Brain microvascular endothelial cell (primary cell): ENCODE measurements at places on chromosomes 1 and 21.
A peak's percentile ranks its signal among the peaks of the same experiment; 100 is the strongest.

GRCh38 chr1:95941121-95941798 is 707.2 kb downstream of the RWDD3 start:
- DNase-seq: no peak

DNA sequence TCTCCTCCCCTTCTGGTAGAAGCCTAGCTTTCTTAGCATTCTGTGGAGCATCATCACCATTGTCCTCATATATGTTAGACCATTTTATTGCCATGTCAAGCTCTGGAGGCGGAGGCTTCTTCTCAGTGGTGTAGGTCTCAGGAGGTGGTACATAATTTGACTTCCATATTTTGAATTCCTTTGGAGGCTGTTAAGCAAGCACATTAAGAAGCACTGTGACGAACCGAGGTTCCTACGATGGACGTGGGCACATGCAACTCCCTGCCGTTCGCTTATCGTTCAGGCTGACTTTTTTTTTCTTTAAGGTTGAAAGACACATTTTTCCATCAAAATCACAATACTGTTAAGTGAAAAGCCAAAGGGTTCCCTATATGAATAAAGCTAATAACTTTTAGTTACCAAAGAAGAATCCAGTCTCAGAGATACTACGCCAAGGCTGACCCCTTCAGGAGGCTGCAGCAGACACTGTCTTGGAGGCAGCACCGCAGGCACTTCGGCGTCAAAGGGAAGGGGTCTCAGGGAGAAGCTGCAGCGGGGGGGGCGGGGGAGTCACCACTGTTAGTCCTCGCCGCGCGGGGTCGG is 835 bp downstream of the C1orf52 start:
- no peak for DNase-seq

GRCh38 chr1:165129568-165130164 is 226.8 kb downstream of the LMX1A start:
- DNase-seq: peak; percentile 47

GRCh38 chr1:196550731-196551130 is 57.5 kb downstream of the KCNT2 start:
- DNase-seq: no peak

GRCh38 chr1:181117648-181118449 is 29.3 kb downstream of the IER5 start:
- DNase-seq: no peak

GRCh38 chr1:212487774-212488435 is 55.2 kb downstream of the NENF start:
- no peak for DNase-seq

DNA sequence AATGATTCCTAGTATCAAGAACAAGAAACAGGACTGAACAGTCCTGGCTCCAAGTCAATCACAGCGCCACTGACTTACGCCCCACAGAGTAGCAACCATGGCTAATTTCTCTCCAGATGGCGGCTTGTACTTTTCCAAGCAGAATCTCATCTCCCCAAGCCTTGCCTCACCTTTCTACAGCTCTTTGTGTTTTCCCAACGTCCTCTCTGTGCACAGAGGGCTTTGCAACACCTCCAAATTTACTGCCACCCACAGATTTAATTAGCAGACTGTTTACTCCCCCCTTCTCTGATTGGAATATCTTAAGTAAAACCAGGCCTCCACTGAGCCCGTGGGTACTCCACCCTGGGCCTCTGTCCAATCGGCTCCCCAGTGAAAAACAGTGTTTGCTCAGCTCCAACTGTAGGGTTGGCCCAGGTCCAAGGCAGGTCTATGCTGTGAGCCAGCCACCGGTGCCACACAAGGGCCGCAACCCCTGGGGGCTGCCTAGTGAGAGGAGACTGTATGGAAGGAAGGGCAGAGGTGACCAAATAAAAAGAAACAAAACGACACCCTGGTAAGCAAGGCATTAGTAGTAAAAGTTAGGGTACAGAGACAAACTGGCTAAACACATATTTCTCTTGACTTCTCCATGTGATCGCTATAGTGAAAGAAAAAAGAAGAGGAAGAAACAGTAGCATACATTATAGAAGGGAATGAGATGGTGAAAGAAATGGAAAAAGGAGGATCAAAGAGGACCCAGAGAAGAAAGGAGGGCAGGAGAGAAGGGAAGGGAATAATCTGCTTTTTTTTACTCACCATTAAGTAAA is 128.4 kb upstream of the SOD1 start:
- no peak for DNase-seq

- no peak for DNase-seq
These were observed 74.4 kb downstream of the RWDD3 start for GRCh38 chr1:95308276-95309030.

DNA sequence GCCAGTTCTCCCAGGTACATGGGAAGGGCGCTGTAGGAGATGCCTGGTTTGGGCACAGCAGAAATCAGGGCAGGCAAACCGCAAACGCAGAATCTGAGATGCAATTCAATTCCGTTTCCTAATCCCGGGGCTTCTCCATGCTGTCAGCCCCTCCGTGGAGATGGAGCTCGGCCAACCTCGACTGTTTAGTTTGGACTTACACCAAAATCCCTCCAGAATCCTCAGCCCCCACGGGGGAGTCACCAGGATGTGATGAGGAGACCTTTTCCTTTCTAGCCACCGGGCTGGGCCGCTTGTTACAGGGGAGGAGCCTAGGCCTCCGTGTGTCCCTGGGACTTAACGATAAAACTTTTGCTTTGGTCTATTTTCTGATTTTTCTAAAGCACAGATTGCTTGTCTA is 7.9 kb downstream of the SLC2A7 start:
- DNase-seq: peak; percentile 14

DNA sequence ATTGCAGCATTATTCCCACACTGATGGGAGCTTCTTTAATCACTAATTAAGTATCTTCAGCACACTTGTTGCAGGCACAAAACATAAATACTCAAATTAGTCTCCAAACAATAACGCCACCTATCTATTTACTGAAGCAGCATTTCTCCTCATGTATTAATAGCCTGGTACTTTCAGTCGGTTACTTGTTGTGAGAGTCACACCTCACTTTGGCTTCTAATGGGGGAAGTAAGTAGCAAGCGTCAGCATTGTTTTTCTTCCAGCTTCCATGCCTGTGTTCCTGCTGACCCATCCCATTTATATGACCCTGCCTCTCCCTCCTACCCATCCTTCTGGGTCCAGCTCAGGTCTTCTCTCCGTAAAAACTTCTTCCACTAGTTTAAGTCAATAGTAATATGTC is 31.9 kb upstream of the DENND1B start:
- DNase-seq: no peak

- no peak for DNase-seq
These were observed 241.1 kb downstream of the NPHP4 start for GRCh38 chr1:5751163-5751540.

GRCh38 chr1:154847891-154848290 is 22.2 kb downstream of the KCNN3 start:
- no peak for DNase-seq

DNA sequence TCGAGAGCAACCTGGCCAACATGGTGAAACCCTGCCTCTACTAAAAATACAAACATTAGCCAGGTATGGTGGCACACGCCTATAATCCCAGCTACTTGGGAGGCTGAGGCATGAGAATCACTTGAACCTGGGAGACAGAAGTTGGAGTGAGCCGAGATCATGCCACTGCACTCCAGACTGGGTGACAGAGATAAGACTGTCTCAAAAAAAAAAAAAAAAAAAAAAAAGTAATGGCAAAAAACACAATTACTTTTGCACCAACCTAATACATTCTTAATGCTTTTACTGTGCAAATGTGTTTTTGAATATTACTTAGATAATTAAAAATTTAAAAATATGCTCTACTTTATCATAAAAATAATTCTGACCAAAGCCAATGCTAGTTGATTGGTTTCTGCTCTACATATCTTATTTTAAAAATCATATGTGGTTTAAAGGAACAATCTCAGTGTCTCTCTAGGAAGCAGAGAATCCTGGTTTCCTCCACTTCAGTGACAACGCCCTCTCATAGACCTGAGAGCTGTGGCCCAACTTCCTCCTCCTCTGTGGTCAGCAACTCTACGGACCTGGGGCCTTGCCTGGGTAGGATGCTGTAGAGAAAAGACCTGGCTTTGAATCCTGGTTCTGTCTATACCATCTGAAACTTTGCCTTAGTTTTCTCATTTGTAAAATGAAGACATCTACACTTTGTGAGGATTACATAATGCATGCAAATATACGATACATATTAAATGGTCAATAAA is 64.7 kb downstream of the TGFBR3 start:
- no peak for DNase-seq

DNA sequence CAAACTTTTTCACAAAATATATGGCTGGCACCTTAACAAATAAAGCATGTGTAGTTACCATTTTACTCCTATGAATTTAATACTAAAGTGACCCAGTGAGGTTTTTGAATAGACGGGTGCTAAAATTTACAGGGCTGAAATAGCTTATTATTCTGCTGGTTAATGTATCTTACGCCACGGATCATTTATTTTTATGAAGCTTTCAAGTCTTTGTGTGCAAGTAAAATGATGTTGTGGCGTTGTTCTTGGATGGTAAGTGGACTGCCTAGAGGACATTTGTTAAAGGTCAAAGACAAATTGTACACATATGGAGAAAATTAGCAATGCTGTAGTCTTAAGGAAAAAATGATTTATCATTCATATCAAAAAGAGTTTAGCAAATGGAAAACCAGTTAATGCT is 22.8 kb downstream of the INSL5 start:
- DNase-seq: no peak

GRCh38 chr1:77831976-77832711 is 52.7 kb downstream of the MIGA1 start:
- DNase-seq: peak; percentile 67

- DNase-seq: no peak
These were observed 1.6 kb downstream of the CACNA1S start for GRCh38 chr1:201110616-201111015.

DNA sequence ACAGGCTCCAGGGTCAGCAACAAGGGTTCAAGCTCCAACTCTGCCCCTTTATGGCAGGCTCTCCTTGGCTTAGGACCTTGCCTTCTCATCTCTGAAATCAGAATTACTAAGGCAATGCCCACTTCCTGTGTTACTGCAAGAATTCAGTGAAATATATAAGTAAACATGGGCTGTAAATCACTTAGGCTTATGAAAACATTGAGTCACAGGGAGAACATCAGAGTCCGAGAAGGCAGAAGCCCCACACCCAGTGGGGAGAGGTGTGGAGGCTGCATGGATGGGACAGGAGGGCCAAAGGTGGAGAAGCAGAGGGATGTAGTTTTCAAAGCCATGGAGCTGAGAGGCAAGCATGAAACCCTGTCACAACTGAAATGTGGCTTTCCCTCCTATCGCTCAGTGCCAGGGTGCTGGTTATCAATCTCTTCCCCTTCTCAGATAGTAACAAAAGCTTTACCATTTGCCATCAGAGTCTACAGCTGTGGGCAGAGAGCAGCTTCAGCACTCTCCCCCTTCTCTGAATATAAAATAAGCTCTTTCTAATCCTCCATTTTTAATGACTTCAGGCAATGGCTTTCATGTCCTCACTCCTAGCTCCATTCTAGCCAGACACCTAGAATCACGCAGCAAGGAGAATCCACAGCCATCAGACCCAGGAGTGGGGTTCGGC is 3.4 kb downstream of the RGS8 start:
- DNase-seq: no peak

DNA sequence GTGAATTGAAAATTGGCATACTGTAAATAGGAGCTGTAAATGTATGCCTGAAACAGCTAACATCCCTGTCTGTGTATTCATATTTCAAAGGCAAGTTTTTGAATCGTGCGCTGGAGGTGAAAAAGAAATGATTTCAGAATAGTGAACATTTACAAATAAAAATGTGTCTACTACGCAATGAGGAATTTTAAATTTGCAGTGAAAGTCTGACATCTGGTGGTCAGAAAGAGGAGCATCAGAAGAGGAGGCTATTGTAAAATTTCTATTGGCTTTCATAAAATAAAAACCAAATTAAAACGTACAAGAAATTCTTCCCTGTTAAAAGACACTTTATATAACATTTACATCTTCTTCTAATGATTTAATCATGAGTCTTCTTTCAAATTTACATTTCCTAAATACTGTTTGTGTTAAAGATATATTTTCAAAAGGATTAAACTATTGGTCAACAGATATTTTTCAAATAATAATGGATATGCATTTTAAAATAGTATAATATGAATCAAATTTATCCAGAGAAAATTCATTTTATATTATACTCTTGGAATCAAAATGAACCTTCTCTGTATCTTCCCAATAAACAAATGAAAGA is 113.7 kb upstream of the RRP15 start:
- DNase-seq: no peak

DNA sequence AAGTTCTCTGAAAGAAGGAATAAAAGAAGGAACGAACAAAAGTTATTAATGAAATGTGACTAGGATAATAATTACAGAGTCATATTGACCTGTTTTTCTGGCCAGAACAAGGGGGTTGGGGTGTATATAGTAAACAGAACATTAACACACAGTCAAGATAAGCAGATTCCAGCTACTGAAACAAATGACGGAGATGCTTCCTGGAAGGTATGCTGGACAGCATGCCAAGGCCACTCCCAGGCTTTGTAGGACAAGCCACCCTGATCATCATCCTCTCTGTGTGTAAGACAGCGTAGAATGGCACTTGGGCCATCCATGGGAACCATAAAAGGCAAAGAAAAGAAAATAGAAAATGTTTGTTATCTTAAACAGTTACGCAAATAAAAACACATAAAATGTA is 120.7 kb downstream of the TGFBR3 start:
- no peak for DNase-seq

- DNase-seq: no peak
These were observed 4.4 kb downstream of the ASAP3 start for GRCh38 chr1:23479666-23479941.

- no peak for DNase-seq
These were observed 178.7 kb upstream of the DPYD start for GRCh38 chr1:98099501-98099900.

DNA sequence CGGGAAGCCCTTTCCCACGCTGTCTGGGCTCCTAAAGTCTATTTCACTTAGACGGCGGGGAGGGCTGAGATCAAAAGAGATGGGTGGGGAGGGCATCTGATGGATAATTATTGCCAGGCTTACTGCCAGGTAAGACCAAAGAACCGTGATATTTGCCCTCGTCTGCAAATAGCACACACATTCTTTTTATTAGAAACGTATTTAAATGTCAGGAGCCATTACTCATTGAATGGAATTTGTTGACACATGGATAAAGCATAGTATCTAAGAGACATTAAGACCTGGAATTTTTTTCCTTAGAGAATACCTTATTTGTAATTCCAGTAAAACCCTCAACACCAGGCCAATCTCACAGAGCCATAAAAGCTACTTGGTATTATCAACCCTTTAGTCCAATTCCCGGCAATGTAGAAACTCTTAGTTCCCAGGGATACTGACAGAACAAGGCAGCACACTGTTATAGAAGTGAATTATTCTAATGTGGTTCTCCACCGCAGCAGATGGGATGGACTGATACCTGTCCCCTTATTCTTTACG is 10.6 kb downstream of the URB1 start:
- no peak for DNase-seq

GRCh38 chr1:52502789-52503188 is 50.1 kb downstream of the TUT4 start:
- no peak for DNase-seq

DNA sequence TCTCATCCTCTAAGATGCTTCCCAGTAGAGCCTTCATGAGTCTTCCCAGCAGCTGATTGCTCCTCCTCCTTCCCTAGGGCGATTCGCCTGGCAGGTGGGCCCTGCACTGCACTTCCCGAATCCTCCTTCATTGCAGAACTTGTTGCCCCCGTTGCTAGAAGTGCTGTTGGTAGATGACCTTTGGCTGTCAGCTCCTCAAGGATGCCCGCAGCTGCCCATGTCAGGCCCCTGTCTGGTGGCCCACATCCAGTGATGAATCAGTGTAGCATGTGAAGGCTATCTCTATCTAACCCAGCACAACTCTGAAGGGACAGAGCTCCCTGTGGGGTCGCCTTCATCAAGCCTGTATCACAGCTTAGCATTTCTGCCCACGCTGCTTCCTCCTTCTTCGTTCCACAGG is 52.1 kb upstream of the F3 start:
- no peak for DNase-seq
